ENCODE measurements at places on chromosomes 12 and 14. TPM values are rescaled to one million over a fixed set of nuclear protein-coding genes. Genes with fewer than 3 reads are reported as not detected.
A peak's percentile ranks its signal among the peaks of the same experiment; 100 is the strongest.

DNA sequence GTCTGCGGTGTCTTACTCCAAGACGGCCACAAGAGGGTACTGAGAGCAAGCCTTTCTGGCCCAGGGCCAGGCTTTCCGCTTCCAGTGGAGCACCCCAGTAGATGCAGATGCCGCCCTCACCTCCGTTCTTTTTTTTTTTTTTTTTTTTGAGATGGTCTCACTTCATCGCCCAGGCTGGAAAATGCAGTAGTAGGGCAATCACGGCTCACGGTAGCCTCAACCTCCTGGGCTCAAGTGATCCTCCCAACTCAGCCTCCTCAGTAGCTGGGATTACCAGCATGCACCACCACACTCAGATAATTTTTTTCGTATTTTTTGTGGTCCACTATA is 5.6 kb upstream of the LBHD2 start:
- ATAC-seq: peak; percentile 51

DNA sequence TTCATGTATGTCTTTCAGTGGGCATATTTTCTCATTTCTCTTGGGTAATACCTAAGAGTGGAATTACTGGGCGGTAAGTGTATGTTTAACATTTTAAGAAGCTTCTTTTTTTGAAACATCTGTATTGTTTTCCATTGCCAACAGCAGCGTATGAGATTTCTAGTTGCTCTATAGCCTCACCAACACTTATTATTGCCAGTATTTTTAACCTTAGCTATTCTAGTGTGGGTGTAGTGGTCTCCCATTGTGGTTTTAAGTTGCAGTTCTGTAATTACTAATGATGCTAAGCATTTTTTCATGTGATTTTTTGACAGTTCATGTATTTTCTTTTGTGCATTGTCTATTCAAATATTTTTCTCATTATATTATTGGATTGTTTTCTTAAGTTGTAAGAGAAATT is 101.9 kb upstream of the EEA1 start:
- ATAC-seq: no peak

- ATAC-seq: no peak
Measured at GRCh38 chr14:91261986-91262549, 17.6 kb upstream of the GPR68 start.

KRT77 gene
- 0.14 TPM for total RNA-seq

All from motor neuron (in vitro differentiated cells).